Stimulated activated memory B cell treated with anti-CD40 and anti-IgM and Interleukin-4, amounts not matched to agents 10 μg/mL and 1 μg/mL and 100 μg/mL, for 72 hours (primary cell): ENCODE measurements at places on chromosomes 2 and 18.

DNA sequence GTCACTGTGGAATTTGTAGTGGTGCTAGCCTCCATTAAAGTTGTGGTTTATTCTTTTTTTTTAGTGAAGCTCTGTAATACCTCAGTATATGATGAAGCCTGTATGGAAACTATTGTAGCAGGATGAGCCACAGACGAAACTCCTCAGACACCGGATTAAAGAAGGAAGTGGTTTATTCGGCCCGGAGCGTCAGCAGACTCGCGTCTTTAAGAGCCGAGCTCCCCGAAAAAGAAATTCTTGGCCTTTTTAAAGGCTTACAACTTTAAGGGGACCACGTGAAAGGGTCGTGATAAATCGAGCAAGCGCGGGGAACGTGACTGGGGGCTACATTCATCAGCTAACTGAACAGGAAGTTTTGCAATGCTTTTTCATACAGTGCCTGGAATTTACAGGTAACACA is 8.1 kb upstream of the CCL20 start:
- peaks cover 7% of the 10 kb centered on the region for H3K4me1 ChIP-seq
- peak overlapping the region; percentile 3 for H3K4me3 ChIP-seq
- no peaks in the 10 kb centered on the region for H3K36me3 ChIP-seq
- ATAC-seq = no peak
- H3K27ac ChIP-seq = peak overlapping the region; percentile 52
- no peaks in the 10 kb centered on the region for H3K27me3 ChIP-seq

DNA sequence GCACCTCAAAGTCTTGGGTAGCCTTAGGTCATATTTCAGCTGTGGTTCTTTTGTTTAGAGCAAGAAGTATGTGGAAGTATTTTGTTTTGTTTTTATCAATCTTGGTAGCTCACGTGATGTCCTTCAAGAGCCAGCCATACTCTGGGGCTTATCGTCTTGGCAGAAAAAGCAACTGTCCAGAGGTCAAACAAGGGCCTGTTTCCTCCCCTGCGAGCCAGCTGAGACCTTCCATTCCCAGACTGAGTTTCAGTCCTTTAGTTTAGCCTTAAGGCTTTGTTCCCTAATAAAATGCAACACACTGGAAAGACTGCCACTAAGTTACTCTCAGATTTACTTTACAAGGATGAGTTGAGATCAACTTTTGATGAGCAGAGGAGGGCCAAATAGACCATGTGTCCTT is 63.5 kb downstream of the TXNL1 start:
- no peak overlapping the region for H3K4me3 ChIP-seq
- H3K36me3 ChIP-seq = no peaks in the 10 kb centered on the region
- peaks cover 17% of the 10 kb centered on the region for H3K27me3 ChIP-seq
- H3K27ac ChIP-seq = no peak overlapping the region
- peaks cover 13% of the 10 kb centered on the region for H3K4me1 ChIP-seq

DNA sequence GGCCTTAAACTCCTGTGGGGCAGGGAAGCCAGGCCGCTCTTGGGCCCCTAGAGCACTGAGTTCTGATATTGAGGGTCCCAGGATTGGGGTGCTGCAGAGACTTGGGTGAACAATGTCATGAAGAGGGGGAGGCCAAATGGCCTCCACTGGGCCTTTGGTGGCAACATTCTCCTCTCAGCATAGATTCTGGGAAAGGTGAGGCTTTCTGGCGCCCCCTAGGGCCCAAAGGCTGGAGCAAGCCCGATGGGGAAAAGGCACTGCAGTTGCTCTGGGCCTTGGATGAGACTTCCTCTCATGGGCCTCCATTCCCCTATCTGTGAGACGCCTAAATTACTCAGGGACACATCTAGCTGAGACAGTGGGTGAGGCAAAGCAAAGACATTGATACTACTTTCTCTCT is 84.8 kb downstream of the ACAA2 start:
- no peak for ATAC-seq
- no peaks in the 10 kb centered on the region for H3K4me1 ChIP-seq
- H3K27me3 ChIP-seq = peaks cover 17% of the 10 kb centered on the region
- no peaks in the 10 kb centered on the region for H3K36me3 ChIP-seq

DNA sequence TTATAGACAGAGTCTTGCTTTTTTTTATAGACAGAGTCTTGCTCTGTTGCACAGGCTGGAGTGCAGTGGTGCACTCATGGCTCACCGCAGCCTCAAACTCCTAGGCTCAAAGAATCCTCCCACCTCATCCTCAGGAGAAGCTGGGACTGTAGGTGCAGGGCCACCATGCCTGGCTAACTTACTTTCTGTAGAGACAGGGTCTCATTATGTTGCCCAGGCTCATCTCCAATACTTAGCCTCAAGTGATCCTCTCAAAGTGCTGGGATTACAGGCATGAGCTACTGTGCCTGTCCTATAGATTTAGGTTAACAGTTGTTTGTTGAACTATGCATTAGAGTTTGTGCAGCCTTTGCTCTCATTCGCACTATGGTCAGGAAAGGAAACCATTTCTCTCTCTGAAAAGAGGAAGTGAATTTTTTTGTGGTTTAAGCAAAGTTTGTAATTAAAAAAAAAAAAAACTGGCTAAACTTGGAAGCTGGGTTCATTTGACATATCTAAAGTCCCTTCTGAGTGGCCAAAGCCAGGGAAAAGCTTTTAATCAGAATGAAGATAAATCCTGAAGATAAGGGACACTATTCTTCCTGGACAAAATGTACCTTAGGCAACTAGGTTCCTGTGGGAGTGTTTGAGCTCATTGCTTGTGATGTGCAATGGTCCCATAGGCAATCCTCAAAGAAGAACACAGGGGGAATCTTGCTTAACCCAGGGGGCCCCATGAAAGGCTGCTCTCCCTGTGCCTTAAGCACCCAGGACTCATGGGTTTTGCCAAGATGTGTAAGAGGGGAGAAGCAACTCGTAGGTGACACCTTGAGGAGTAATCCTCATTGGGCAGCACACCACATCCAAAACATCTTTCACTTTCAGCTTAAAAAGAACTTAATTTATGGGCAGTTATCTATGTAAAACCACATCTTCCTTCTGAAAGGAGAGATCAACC is 201.7 kb downstream of the MREG start:
- peaks cover 7% of the 10 kb centered on the region for H3K27me3 ChIP-seq
- H3K36me3 ChIP-seq = no peaks in the 10 kb centered on the region
- H3K27ac ChIP-seq = peak overlapping the region; percentile 56

DNA sequence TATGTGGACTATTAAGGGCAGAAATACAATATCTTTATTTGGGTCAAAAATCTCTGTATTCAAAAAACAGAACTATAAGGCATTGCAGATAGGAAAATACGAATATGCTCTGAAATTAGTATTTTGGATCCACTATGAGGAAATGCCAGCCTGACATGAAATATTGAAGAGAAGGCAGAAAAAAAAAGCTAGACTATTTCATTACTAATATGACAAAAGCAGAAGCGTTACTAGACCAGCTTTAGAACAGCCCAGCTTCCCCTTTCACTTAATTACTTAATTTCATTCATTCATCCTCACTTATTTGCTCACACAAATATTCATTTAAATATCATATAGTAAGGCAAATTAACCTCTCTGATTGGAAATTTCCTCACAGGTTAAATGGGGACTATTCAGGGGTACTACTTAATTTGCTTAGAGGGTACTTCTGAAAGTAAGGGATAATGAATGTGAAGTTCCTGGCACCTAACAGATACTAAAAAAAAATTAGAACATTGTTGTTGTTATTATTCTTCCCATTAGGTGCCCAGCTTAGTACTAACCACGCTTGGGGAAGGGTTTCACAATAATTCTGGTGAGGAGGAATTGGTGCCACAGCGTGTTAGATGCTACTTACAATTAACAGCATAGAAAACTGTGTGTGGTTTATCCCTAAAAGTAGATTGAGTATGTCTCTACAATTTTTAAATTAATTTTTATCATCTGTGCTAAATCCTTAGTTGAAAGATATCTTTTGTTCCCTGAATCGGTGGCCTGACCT is 71.1 kb upstream of the CTLA4 start:
- ATAC-seq = no peak
- H3K27ac ChIP-seq = no peak overlapping the region
- H3K27me3 ChIP-seq = peaks cover 41% of the 10 kb centered on the region
- H3K36me3 ChIP-seq = no peaks in the 10 kb centered on the region

GRCh38 chr2:113064898-113065297 is 2.9 kb upstream of the IL1F10 start:
- no peaks in the 10 kb centered on the region for H3K4me1 ChIP-seq
- H3K27me3 ChIP-seq = peaks cover 44% of the 10 kb centered on the region
- H3K36me3 ChIP-seq = no peaks in the 10 kb centered on the region
- ATAC-seq = no peak
- no peak overlapping the region for H3K4me3 ChIP-seq

DNA sequence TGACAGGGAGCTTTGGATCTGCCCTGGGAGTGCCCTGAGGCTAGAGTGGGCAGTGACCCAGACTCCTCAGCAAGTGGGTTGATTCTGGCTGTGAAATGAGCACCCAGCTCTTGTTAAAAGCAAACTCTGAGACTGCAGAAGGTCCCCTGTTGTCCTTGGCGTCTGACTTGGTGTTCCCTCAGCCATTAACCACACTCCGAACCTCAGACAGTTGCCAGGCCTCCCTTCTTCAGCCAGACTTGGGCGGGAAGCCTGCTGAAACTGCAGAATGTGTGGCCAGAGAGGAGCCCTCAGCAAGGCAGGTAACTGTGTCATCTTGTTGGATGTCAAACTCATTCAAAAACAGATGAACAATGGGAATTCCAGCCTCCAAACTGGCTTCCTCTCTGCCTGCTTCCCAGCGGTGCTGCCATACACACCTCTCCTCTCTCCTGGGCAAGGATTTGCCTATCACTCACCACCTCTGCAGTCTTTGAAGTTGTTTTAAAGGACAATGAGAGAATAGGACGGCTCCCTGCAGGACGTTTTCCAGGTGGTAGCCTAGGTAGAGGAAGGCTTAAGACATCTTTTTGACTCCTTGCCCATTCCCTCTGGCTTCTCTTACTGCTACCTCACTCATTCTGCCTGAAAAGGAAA is 38.9 kb upstream of the B3GNT2 start:
- peaks cover 7% of the 10 kb centered on the region for H3K4me1 ChIP-seq
- ATAC-seq = no peak
- H3K27ac ChIP-seq = no peak overlapping the region

DNA sequence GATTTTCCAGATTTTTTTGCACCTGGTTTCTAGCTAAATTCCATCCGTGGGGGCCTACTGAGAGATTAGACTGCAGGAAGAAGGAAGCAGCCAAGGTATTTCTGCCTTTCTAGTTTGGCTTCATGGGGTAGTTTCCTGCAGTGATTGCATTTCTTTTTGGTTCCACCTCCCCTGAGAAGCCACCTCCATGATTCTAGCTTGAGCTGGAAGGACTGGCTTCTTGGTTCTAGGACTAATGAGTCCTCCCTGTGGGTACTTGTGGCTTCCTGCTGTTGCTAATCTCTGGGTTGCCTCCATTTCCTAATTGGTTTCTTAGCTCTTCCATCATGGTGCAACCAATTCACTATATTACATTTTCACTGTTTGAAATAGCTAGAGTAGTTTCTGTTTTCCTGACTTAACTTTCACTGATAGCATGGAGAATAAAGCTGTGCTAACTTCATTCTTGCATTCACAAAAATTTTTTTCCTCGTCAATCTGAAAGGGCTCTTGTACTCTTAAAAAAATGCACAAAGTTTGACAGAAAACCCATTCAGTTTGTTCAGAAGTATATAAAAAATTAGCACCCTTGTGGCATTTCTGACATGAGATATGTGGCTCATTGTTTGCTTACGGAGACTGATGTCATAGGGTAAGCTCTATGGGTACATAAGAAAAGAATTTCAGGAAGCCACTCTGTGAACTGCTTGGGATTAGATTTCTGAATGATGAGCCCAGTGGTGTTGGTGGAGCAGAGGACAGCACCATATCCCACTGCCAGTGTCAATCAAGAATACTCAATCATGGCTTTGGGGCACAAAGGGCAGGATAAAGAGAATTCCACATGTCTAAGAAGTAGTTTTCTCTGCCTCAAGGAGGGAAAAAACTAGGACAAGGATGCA is 242.8 kb upstream of the RBMS1 start:
- no peak overlapping the region for H3K4me3 ChIP-seq
- H3K27ac ChIP-seq = no peak overlapping the region
- H3K27me3 ChIP-seq = peaks cover 9% of the 10 kb centered on the region
- no peak for ATAC-seq

- H3K4me1 ChIP-seq = peaks cover 13% of the 10 kb centered on the region
- H3K4me3 ChIP-seq = no peak overlapping the region
- peaks cover 4% of the 10 kb centered on the region for H3K27me3 ChIP-seq
- no peak overlapping the region for H3K27ac ChIP-seq
- no peaks in the 10 kb centered on the region for H3K36me3 ChIP-seq
Observed at GRCh38 chr18:74006143-74006542, 141.5 kb downstream of the FBXO15 start.

DNA sequence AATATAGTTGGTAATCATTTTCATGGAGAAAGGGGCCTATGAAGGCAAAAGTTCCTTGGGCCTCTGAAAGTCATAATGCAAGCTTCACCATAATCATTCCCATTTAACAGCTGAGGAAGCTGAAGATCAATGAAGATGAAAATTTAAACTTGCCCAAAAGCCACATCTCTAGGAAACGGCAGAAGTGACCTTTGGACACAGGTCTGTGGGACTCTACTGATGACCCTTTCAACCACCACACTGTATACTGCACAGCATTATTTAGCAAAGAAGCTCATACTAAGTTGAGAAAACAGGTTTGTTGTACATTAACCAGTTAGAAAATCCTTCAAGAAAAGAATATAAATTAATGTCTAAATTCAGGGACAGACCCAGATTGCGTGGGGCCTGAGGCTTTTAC is 51.6 kb upstream of the ACTR3 start:
- H3K36me3 ChIP-seq = peaks cover 17% of the 10 kb centered on the region
- ATAC-seq = no peak
- peaks cover 6% of the 10 kb centered on the region for H3K4me1 ChIP-seq
- no peak overlapping the region for H3K4me3 ChIP-seq

DNA sequence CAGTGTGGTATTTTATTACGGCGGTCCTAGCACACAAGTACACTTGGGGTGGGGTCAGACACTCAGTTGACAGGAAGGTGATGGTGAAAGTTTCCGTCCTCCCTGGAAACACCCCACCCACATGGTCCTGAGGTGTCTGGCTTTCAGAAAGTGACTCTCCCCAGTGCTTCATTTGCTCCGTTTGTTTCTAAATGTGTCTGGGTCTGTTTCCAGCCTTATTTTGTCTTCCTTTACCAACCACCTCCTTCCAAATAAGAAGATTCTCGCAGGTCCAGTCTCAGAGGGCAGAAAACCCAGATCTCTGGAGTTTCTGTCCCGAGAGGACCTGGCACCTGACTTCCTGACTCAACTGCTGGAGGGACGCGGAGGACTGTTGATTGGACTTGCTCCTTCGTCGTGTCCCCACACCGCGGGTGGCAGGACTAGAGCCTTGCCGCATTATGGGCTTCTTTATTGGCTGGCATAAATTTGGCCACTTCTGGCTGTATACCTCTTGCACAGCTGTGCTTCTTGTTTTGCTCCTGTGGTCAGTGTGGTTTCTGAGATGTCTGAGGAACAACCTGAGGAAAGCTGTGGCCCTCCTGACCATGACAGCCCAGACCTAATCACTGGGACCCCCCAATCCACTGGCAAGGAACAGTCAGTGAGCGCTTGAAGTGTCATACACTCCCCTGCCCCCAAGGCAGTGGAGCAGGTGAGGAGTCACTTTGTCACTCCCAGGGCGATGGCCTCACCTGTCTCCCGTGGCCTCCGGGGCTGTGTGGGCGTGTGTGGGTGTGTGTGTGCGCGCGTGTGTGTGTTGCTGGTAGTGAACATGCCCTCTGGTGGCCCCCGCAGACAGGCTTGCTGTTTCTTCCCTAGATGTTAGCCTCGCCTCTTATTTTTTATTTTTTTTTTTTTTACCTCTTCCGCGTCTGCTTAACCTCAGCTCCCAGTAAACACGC is 45.6 kb downstream of the MEX3C start:
- no peaks in the 10 kb centered on the region for H3K27me3 ChIP-seq
- H3K36me3 ChIP-seq = no peaks in the 10 kb centered on the region
- H3K27ac ChIP-seq = peak overlapping the region; percentile 100
- H3K4me1 ChIP-seq = peaks cover 45% of the 10 kb centered on the region

GRCh38 chr18:10688766-10689165 is 162.9 kb downstream of the NAPG start:
- no peaks in the 10 kb centered on the region for H3K36me3 ChIP-seq
- H3K4me1 ChIP-seq = peaks cover 5% of the 10 kb centered on the region
- no peak overlapping the region for H3K27ac ChIP-seq
- no peak overlapping the region for H3K4me3 ChIP-seq
- H3K27me3 ChIP-seq = peaks cover 6% of the 10 kb centered on the region
